ENCODE measurements at places on chromosomes 5 and 9.

DNA sequence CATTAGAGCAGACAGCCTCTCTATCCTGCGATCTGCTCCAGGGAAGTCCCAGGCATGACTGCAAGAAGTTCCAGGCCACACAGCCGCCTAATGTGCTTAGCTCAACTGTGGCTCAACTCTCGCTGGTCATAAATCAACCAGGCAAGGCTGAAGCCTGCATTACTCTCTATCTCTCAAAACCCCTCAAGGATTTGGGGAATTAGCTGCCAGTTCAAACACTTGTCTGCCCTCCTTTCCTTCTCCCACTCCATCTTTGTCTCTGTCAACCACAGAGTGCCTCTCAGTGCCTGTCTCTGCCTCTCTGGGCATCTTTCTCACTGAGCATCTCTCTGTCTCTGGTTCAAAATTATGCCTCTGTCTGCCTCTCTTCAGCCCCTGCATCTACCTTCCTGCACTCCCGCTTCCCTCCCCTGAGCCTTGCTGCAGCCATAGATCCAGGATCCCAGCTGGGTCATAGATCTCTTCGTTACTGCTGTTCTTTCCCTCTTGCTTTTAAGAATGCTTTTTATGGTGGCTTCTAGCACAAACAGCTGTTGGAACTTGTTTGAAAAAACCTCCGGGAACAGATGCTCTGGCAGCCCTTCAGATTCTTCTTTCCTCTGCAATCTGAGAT is 27.9 kb upstream of the GALNT10 start:
- DNase-seq: no peak

DNA sequence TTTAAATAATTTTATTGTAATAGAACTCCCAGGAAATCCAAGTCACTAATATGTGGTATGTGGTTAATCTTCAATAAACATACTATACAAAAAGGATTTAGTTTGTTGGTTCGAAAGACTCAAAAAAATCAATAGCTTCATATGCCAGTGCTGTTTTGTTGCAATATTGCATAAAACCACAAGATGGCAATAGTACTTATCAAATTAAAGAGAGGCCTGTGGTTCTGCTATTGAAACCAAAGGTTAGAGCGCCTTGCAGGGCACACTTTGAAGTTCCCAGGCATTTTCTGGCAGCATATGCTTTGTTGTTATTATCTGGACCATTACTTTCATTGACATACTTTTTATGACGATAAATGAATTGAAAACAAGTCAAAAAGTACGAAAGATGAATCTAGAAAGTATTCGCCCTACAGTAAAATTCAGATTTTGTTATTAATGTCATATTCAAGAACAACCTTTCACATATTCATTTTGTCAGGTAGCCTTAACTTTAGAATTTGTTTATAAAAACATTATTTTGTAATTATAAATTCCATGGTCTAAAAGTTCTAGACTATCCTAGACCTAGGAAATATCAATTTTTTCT is 316.3 kb downstream of the MCTP1 start:
- peak; percentile 65 for DNase-seq

DNA sequence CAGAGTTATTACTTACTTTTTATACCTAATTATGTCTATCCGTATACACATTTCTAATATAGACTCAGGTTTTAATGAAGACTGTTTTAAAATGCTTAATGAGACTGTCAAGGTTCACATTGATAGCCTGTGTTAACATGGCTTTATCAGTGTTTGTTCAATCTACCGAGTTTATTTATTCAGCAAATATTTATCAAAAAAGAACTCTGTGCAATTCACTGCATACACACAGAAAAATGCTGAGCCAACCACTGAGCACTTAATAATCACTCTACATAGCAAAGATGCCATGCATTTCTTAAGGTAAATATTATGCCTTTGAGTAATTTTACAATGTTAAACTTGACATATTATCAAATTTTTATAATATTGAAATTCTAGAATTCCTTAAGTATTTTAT is 428.2 kb downstream of the ANXA1 start:
- DNase-seq: no peak

DNA sequence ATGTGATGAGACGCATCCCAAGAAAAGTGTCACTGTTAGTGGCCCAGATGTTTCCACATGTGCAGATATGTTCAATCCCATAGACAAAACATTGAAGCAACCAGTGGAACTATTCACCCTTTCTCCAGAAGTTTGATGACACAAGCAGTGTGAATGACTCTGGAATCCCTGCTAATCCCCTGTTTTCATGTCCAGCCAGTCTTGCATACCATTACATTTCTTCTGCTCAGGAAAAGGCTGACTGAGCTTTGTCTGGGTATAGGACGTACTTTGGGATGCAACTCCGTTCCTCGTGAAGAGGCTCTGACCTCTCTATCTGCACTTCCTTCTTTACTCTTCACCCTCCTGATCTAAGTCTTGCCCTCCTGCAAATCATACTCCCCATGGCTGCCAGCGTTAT is 172.4 kb downstream of the NTRK2 start:
- no peak for DNase-seq

DNA sequence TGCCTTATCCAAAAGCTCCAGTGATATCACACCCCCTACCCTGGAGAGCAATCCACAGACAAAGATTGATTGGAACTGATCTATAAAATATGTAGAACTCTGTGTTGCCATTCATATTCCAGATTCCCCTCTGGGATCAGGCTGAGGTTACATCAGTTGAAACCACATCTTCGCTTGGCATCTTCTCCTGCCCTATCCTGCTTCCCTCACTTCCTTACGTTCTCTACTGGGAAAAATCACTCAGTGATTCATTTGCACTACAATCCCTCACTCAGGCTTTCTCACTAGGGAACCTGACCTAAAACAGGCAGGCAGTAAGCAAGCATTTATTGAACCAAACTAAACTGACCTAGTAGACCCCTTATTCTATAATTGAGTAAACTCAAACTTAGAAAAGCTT is 111.7 kb downstream of the ESM1 start:
- DNase-seq: no peak

DNA sequence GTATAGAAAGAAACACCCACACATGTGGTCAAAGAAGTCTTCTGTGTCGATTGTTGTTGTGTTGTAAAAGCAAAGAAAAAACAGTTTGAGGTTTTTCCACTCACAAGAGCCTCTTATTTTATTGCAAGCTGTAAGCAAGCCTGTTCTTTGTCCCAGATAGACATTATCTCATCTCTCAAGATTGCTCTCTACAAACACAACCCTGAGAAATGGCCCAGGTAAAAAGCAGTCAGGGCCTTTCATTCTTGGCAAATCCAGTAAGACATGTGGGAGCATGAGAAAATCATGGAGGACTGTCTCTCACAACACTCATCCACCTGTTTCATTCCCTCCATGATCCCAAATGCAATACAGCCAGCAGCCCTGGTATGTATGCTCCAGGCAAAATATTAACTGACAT is 286.6 kb upstream of the POU5F2 start:
- DNase-seq: no peak

GRCh38 chr5:143882520-143882919 is 70.6 kb downstream of the HMHB1 start:
- no peak for DNase-seq

DNA sequence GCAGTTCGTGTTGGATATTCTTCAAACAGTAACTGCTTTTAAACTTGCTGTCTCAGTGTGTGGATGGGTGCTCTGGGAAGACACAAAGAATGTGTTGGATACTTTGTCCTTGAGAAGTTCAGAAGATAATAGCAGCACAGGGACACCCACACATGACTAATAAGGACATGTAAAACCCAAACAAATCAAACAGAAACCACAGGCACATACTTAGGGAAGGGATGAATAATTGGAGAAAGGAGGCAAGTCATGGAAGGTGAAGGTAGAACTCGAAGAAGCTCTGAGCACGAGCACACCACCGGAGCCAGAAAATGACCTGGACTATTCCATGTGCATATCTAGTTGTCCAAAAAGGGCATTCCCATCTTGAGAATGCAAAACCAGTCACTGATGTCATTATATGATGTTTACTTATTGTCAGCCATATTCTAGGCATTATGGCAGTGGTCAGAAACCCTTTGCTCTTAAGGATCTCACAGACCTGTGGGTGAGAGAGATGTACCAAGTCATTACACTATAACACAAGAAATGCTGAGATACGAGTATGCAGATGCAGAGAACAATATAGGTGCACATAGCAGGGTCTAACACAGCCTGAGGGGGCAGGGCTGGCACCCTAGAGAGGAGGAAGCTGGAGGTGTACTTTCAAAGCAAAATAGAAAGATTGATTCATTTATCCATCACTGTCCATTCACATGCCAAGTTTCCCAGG is 152.9 kb downstream of the PIK3R1 start:
- DNase-seq: no peak

DNA sequence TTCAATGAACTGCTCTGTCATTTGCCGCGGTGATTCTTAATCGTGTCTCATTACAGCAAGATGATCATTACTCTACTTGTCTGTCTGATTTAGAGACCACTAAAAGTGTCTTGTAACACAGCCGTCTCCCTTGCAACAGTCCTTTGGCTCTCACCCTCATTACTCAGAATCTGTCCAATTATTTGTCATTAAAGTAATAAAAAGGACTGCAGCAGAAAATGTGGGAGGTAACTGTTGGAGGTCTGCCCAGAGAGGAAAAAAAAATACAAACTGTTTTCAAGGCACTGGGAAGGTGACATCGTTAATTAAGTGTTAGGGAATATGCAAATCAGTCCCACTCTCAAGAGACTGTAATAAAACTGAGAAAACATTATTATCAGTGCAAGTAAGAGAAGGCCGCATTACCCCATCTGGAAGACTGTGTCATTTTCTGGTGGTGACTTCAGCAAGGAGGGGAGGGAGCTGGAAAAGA is 281.0 kb downstream of the RASEF start:
- peak; percentile 50 for DNase-seq

DNA sequence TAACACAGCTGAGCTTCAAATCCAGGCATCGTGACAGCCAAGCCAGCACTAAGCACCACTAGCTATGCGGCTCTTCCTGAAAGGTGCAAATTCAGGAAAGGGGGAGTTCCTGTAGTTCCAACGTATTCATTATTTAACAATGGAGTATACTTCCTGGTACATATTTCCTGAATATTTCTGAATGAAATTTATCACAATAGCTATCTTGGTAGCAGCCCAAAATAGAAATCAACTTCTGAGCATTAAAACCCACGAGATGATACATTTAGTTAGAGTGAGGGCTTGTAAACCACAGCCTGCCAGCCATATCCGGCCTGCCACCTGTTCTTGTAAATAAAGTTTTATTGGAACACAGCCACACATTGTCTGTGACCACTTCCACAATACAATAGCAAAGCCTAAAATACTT is 109.7 kb upstream of the RETREG1 start:
- DNase-seq: no peak

- no peak for DNase-seq
Observed at GRCh38 chr5:151680944-151681427, 5.7 kb downstream of the SPARC start.

DNA sequence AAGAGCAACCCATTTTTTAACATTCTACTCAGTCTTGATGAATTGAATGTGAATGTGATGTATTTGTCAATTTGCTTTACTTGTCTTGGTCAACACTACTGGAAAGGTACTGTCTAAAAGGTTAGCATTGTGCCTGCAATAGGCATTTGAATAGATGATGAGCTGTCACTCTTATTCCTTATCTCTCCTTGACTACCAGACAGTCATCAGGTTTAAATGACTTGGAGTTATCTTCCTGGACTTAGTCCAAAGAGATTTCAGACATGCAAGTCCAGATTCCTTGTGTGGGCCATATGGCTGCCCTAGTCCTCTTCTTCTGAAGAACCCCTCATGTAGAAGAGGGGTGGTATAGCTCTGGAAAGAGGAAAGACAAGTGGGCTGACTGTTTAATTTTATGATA is 4.8 kb downstream of the ARHGEF28 start:
- no peak for DNase-seq

DNA sequence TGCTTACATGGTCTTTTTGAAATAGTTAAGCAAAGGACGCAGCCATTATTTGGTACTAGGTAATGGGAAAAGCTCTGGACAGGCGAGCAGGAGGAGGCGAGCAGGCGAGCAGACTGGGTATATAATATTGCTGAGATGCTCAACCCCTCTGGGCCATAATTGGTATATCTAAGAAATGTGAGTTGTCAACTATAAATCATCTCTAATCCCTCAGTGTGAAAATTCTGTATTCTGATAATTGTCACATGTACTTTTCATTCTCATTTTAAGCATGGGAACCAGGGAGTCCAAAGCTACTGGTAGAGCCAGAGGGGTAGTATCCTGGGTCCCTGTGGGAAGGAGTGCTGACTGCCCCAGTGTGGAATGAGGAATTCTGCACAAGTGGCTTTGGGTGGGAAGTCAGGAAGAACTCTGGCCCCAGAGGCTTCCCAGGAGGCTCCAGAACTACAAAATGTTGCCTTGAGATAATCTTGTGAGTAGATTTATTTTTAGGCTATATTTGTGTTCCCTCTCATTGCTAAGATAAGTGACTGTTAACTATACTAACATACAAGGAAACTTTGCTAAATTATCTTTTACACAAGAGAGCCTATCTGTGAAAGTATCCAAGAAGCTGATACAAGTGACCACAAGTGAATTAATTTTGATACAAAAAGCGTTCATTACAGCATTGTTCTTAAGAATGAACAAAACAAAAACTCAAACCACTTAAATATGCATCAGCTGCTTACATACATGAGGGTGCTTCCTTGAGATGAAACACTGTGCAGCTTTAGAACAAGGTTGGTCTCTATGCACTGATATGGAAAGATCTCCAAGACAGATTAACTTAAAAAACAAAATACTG is 70.5 kb upstream of the TNFAIP8 start:
- no peak for DNase-seq

DNA sequence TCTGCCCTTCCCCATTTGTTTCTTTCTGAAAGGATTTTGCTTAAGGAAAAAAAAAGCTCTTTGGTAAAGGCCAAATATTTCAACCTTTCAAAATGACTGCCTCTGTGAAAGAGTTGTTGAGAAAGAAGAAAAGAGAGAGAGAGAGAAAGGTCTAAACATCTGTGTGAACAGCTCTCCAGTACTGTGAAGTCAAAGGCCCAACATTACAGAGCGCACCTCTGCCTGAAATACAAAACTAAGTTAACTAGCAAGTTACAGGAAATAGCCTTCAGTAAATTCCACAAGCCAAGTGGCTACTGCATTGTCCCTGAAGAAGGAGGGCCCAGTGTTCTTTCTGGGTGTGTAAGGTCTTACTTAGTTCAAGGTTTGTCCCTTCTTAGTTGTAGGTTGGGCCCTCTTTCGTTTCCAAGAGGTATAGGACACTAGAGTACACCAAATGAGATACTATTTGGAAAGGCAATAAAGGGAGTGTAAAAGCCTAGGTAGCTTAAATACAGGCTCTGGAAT is 104.4 kb downstream of the THBS4 start:
- no peak for DNase-seq

- DNase-seq: no peak
Observed at GRCh38 chr9:8564960-8565359, 765.4 kb upstream of the DMAC1 start.

GRCh38 chr5:141476132-141476911 is 556 bp downstream of the PCDHGC3 start:
- DNase-seq: peak; percentile 91

Data from retina (tissue), 1 donor.